T-helper 2 cell treated with Interferon-gamma antibody and Interleukin-4, amounts not matched to agents 5 μg/mL and 100 μg/mL, for 36 hours (primary cell): ENCODE measurements at places on chromosomes 5 and 9.
A peak's percentile ranks its signal among the peaks of the same experiment; 100 is the strongest.

DNA sequence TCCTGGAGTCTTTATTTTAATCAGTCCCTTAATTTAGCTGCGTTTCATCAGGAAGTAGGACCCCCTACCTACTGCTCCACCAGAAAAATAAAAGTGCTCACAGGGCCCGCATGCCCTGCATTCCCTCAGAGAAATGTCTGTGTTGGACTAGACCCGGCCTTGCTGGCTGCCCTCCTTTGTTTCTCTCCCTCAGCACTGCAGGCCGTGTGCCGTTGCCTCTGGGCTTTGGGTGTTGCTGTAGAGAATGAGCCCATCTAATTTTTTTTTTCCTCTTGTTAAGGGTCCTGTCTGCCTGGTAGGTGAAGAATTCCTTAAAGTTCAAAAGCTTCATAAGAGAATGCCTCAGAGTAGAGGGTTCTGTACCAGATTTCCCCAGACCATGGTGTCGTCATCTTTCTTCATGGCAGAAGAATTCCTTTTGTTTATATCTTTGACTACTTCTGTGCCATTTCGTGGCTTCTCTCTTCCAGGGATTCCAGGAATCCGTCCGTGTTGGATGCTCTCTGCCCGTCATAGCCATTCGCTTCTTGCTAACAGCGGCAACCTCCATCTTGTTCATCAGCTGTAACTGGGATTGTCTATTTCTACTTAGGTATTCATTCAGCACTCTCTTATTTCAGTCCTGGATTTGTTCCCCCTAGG, 49.8 kb upstream of the ANGPTL2 start:
- no peak for DNase-seq
- H3K4me1 ChIP-seq, result no peaks in the 10 kb centered on the region
- H3K27me3 ChIP-seq, result peaks cover 8% of the 10 kb centered on the region
- H3K4me3 ChIP-seq, result no peak overlapping the region
- no peak overlapping the region for H3K27ac ChIP-seq

DNA sequence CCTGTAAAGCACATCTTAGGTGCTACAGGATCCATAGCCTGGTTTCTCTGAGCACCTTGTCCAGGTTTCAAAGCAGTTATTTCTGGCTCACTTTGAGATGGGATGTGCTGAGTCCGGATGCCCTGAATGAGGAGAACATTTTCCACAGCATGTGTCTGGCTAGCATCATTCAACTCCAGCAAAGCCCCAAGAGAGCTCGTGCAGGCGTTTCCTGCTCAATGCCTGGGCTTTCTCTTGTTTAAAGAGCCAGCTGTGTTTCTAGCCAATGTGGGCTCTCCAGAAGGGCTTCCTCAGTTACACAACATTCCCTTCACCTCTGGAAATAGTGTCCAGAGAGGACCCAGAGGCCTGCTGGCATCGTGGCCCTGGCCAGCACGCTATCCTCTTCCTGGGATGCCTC, 411.7 kb downstream of the DMAC1 start:
- DNase-seq, result no peak
- no peak overlapping the region for H3K4me3 ChIP-seq
- no peaks in the 10 kb centered on the region for H3K36me3 ChIP-seq
- no peaks in the 10 kb centered on the region for H3K4me1 ChIP-seq

GRCh38 chr9:129383561-129384490, 205.8 kb upstream of the IER5L start:
- peak; percentile 55 for DNase-seq
- H3K27me3 ChIP-seq, result peaks cover 6% of the 10 kb centered on the region

GRCh38 chr5:111511174-111511830, 1.0 kb downstream of the STARD4 start:
- H3K27me3 ChIP-seq, result no peaks in the 10 kb centered on the region
- peak overlapping the region; percentile 97 for H3K4me3 ChIP-seq
- no peak for DNase-seq
- peaks cover 33% of the 10 kb centered on the region for H3K36me3 ChIP-seq
